DMS79 treated with DMSO at 0.1 percent for 48 hours (cell line): ENCODE measurements at places on chromosomes 13 and 19.

DNA sequence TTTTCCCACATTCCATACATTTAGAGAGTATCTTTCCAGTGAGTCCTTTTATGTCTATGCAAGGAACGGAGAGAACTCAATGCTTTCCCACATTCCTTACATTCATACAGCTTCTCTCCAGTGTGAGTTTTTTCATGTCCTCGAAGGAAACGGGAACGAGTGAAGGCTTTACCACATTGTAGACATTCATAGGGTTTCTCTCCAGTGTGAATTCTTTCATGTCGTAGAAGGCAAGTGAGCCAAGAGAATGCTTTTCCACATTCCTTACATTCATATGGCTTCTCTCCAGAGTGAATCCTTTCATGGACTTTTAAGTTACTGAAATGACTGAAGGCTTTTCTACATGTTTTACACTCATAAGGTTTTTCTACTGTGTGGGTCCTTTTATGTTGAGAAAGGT is 17.1 kb downstream of the ZNF823 start:
- no peak for DNase-seq

- DNase-seq: peak; percentile 100
These were observed at the start of gene TOMM40 for GRCh38 chr19:44891016-44891882. Gene TOMM40 (plus strand): TSS chr19:44891254. CDS start chr19:44891416, 162 bp downstream.

- no peak for DNase-seq
These were observed at the start of gene PABPC3 for GRCh38 chr13:25095851-25096453. Gene PABPC3 (plus strand): TSS chr13:25096136. CDS start chr13:25096199, 63 bp downstream.

GRCh38 chr19:41569481-41570150 is 6.3 kb upstream of the CEACAM21 start:
- DNase-seq: no peak

DNA sequence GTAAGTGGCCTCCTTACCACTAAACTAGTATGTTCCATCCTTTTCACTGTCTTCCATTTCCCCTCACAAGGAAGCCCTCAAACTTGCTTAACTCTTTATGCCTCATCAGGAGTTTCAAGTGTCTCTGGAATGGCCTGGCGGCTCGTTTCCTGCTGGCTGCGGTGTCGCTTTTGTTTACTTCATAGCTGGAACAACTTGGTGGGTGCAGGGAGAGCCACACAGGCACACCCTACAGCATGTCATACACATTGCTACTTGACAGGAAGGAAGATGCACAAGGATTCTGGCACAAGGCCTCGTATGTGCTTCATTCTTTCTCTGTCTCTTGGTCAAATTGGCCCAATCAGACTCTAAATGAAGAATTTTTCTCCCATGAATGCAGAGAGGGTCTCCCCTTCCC is 488.3 kb downstream of the FOXO1 start:
- no peak for DNase-seq

- DNase-seq: no peak
These were observed 64.2 kb downstream of the CRYL1 start for GRCh38 chr13:20461481-20461859.

DNA sequence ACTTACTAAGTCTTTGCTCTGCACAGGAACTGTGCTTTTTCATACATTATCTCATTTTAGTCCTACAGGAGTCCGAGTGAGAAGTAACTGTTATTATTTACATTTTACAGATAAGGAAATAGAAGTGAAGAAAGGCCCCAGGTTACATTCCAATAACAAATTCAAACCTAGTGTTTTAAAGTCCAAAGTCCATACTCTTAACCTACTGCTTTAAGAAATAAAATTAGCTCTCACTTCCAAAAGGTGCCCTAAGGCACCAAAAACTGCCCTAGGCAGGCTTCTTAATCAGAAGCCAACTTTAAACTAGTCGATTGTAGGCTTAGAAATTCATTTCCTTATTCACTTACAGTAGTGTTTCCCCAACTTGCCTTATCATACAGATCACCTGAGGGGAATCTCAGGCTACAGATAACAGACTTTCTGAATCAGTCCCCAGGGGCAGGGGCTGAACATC is 555.9 kb downstream of the DIAPH3 start:
- DNase-seq: no peak

DNA sequence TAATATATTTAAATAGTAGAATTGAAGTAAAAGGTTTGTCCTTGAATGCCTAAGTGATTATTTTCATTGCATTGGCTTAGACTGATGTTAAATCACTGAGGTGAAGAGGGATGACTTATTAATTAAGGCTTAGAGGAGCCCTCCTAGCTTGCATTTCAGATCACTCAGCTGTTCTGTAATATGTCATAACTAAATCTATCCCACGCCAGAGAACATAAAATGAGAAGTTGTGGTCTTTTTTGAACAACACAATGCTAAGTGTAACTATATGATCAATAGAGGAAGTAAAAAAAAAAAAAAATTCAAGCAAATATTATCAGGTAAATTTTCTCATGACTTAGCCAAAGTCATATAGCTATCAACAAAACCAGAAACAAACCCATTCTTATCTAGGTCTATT is 752.2 kb downstream of the GPC5 start:
- no peak for DNase-seq

DNA sequence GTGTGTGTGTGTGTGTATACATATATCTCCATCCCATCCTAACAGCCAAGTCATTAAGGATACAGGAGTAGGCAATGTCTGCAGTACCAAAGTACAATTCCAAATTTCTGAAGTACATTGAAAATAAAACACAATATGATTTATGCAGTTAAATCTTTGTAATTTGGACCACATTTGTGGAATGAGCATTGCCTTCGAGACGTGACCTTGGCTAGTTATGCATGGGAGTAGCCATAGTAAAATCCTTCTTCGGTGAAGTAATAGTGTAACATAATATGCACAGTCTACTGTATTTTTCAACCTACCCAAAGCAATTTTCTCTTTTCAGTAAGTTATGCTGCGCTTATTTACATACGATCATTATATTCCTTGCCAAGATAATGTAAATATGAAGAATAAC is 665.7 kb upstream of the GPC6 start:
- no peak for DNase-seq

DNA sequence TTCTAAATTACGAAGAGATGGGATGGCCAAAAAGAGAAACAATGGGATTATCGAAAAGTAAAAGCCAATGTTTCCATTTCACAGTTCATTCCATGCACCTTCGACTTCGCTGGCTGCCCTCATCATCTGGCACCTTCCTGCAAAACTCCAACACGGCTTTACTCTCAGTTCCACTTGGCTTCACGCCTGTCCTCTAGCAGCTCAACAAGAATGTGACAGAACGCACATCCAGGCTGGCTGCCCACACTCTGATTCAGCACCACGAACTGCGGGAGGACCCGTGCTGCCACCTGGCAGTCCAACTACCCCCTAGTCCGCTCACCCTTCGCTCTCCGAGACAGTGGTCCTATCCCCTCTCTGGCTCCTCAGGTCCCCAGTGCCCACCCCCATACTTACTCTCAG is 11.7 kb downstream of the ATP7B start:
- peak; percentile 30 for DNase-seq

DNA sequence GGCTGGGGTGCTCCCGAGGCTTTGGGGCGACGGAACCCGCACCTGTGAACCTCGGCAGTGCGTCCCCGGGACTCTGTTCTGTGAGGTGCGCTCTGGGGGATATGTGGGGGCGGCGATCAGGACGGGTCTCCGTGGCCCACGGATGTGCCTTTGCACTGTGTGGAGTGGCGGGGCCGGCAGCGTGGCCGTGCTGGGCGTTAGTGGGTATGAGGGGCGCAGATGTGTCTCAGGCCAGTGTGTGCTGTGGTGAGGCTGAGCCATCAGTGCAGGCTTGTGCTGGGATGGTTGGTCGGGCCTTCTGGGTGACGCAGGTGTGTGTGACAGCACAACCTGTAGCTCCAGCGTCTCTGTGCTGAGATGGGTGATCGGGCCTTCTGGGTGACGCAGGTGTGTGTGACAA is 16.9 kb downstream of the ZNF331 start:
- DNase-seq: no peak

- peak; percentile 18 for DNase-seq
These were observed 99.4 kb upstream of the SERP2 start for GRCh38 chr13:44273991-44274770.

DNA sequence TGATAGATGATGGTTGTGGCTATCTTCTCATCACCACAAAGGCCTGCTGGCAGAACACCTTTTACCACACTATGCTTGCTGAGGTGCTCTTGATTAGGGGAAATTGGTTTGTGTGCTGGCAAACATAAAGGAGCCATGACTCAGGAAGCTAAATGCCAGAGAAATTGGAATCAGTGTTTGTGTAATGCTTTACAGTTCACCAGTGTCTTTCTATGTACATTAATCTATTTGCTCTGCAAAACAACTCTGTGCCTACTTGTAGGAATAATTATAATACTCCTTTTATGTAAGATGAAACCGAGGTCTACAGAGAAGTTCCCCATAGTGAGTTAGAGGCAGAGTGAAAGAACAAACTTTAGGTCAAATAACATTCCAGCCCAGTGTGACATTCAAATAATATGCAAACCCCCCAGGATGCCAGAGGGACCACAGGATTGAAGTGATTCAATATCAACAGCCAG is 390.5 kb upstream of the HTR2A start:
- DNase-seq: no peak

DNA sequence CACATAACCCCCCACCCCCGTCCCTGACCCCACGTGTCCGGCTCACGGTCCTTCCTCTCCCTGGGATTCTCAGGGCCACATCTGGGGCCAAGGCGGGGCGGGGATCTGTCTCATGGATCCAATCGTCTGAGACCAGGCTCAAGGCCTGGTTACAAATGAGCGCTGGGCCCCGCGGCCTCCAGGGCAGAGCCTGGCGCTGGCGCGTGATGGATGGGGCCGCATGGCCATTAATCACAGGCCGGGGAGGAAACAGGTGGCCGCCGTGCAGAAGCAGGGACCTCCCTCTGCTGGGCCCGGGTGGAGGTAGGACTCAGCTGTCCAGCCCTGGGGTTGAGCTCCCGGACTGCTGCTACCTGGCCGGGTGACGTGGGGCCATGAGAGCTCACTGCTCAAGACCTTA is 5.8 kb upstream of the TLE5 start:
- DNase-seq: no peak

DNA sequence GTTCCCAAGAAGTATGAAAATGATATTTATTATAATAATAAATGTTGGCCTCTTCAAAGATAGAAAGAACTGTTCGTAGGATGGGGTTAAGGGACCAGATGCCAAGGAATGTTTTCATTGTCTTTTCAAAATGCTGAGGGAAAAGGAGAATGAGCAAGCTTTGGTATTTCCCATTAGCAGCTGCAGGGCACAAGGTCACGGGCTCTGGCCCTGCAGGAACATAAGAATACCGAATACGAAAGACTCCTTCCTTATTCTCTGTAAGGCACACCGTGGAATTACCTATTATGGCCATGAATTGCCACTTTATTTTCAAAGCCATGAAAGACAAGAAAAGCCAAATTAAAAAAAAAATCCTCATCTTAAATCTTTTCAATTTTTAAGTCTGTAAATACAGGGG is 49.6 kb upstream of the OLFM4 start:
- DNase-seq: no peak

DNA sequence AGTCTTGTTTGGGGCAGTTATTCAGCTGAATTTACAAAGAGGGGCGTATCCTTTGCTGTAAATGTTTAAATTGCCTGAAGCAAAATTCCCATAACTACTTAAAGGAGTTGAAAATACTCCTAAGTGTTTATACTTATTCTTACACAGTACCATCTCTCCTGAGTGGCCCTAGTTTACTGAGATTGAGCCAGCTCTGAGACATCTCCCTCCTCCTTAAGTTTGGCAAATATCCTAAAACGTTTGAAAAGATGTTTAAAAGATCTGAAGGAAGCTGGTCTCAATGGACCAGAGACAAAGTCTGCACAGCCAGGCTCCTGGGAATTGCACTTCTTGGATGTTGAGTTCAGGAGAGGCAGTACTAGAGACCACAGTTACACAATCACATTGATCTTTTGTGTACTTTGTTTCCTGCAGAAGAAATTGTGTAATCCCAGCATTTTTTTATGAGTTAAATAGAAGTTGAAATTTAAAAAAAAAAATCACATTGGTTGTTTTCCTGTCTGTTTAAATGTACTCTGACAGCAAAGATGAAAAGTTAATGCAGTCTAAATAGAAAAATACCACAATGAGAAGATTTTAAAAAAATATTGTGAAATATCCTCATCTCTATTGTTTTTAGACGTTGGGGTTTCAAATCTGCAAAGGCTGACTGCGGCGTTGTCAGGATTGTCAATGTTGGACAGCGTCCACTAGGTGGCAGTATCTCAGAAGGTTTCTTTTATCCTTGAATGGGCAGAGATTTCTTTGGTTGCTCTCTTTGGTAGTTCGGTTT is 20.7 kb downstream of the TNFSF11 start:
- DNase-seq: peak; percentile 87

- DNase-seq: peak; percentile 69
These were observed 807 bp downstream of the MISP3 start for GRCh38 chr19:14073261-14073924.

- DNase-seq: peak; percentile 11
These were observed 11.6 kb upstream of the FPR3 start for GRCh38 chr19:51783372-51783771.

DNA sequence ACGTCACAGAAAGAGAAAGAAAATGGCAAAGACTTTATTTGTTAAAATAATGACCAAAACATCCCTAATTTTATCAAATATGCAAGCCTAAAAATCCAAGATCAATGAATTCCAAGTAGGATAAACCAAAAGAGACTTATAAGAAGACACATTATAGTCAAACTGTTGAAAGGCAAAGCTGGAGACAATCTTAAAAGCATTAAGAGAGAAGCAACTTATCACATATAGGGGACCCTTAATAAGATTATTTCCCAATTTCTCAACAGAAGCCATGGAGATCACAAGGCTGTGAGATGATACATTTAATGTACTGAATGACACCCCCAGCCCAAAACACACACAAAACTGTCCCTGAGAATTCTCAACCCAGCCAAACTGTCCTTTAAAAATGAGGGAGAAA is 228.7 kb downstream of the COG6 start:
- no peak for DNase-seq

GRCh38 chr19:37845932-37846331 is 60.5 kb downstream of the WDR87 start:
- DNase-seq: no peak

GRCh38 chr13:30711375-30711774 is 24.0 kb upstream of the ALOX5AP start:
- DNase-seq: no peak

DNA sequence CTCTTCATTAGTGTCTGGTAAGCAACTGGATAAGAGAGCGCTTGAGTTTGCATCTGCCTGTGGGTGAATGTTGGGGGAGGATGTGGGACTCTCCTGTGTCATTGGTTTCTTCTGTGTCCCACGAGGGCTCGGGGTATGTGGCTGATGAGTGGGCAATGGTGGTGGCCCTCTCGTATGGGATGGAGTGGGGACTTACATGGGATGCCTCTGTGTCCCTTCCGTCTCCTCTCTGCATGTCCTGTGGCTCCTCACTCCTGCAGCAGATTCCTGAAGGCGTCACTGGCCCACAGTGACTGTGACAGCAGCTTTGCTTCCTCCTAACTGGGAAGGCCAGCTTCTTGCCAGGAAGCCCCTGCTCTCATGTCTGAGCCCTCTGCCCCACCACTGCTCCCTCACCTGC is 2.6 kb upstream of the LRP3 start:
- DNase-seq: no peak

DNA sequence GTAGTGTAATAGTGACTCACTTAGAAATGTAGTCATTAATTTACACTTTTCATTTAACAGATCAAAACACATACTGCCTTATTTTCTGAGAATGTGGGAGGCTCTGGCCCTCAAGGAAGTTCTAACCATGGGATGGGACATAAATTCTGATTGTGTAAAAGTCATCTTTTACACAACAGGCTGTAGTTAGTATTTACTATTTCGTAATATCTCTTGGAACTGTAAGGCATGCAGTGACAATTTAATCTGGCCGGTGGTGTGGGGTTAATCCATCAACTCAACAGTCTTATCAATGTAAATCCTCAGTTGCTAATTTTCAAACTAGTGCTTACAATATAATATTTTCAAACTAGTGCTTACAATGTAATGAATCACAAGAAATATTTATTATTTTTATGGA is 1599.2 kb downstream of the EFNB2 start:
- DNase-seq: no peak
